ENCODE measurements at places on chromosomes 12 and 14.

- no peak for DNase-seq
Observed at GRCh38 chr14:98433436-98433835, 838.6 kb downstream of the BCL11B start.

DNA sequence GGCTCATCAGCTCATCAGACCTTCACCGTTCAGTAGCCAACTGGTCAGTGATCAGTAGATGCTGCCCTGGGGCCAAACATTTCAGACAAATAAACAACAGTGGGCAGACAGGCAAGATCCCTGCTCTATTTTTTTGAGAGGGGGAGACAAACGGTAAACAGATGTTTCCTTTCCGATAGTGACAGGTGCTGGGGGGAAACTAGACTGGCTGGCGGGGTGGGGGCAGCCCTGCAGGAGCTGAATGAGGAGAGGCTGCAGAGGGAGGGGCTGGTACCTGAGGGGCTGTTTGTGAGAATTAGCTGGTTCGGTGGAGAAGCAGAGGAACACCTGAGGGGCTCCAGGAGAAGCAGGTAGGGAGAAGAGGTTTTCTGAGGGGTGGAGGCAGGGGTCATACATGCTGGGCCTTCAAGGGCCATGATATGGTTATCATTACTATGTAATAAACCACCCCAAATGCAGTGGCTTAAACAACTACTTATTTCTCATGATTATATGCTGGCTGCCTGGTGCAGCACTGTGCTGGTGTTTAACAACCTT is 8.2 kb upstream of the GOLGA3 start:
- no peak for DNase-seq

DNA sequence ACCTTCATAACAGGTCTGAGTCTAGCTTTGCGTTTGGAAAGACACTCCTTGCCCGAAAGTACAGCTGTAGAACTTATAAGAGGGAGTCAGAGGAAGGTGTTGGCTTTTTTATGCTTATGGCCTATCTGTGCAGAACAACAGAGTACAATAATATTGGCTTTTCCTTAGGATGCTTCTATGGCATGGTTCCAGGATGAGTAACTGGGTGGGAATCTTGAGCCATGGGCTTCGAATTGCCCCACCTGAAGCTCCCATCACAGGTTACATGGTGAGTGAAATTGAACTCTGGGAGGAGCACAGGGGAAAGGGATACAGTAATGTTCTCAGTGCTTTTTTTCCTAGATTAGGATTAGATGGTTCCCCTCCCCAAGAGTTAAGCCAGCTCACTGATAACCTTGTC is 13.0 kb downstream of the PARP2 start:
- DNase-seq: no peak

- DNase-seq: no peak
Observed at GRCh38 chr14:90649083-90649482, 167.1 kb downstream of the TTC7B start.

- no peak for DNase-seq
Observed at GRCh38 chr12:10241290-10241689, 28.6 kb downstream of the GABARAPL1 start.

DNA sequence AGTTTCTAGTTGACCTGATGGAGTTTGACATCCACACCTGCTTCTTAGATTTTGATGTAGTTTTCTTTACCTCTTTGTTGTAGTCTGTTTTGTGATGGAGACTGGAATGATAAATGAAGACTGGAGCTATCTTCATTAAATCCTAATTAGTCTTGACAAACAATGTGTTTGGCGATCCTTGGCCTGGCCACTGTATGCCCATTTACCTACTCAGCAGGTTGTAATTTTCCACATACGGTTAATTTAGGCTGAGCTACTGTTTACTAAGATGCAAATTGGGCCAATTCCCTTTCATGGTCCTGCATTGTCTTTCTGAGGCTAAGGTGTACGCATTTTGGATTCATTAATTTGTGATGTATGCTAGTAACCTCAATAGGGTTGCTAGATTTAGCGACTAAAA is at the start of gene TAS2R7:
TSS of gene TAS2R7 (minus strand) at position 41 of the 400 bp plus-strand sequence. CDS start 57 bp downstream, outside the sequence.
- no peak for DNase-seq

DNA sequence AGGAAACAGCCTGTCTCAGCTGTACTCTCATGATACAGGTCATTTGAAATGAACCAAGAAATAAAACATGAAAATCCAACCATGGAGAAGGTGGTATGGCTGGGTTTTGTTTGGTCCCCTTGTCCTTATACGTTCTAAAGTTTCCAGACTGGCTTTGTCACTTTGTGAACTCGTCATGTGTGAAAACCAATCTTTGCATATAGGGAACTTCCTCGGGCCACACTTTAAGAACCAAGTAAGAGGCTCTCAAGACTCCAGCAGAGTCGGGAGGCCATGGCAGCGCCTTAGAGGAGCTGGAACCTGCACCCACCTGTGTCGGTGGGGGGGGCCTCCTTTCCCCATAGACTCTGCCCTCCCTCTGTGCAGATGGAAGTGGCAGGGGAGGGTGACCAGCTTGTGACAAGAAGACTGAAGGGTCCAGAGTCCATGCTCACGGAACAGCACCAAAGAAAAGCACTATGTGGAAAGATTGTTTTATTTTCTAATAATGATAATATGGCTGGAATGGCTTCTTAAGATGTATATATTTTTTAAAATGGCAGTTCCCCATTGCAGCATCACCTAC is 125.3 kb downstream of the ESRRB start:
- DNase-seq: no peak

DNA sequence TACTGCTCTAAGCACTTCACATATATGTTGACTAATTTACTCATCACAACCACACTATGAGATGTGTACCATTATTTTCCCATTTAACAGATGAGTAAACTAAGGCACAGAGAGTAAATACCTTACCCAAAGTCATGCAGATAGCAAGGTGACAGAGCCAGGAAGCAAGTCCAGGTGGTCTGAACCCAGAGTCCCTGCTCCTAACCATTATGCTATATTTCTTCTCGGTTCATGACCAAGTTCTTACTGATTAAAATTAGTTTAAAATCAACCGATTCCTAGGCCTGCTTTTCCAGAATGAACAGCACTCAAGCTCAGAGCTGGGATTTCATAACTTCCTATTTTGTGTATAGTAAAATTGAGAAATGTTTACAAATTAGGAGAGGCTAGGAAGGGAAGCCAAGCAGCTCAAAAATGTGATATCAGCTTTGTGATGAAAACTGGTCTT is 85.5 kb upstream of the EGLN3 start:
- DNase-seq: no peak

DNA sequence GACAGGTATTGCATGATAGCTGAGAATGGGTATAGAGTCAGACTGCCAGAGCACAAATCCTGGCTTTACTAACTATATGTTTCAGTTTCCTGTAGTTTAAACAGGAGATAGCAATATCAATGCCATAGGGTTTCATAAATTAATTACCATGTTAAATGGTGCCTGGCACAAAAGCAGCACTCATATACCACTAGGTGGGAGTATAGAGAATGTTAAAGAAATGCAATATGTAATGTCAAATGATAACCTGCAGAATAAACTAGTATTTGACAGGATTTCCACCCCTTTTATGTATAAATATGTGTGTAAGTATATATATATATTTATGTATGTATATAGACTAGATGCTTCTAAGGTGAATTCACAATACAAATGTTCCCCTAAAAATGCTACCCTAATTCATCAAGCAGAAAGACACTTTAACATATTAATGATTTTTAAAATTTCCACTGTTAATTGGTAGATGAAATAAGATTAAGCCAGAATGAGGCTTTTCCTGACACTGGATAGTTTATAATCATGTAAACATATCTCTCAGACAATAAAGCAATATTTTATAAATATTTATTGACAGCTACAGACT is 8.6 kb downstream of the WDR89 start:
- DNase-seq: no peak

DNA sequence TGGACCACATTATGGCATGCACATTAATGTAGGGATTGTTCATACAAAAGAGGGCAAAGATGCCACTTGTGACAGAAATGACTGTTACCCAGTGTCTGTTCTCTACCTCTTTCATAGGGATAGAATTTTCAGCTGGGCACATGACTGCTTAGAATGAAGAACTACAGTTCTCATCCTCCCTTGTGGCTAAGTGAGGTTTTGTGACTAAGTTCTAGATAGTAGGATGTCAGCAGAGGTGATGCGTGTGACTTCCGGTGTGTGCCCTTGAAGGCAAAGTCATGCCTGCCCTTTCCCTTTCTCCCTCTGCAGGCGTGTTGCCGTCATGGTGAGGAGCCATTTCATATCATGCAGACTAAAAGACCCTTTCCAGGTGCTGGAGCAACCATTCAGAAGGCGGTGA is 99.3 kb downstream of the CACNA1C start:
- DNase-seq: no peak

- no peak for DNase-seq
Observed at GRCh38 chr12:28933864-28934527, 215.1 kb upstream of the FAR2 start.

- DNase-seq: no peak
Observed at GRCh38 chr14:71538938-71539649, 393.1 kb upstream of the RGS6 start.

GRCh38 chr12:41220931-41221330 is 32.8 kb downstream of the PDZRN4 start:
- no peak for DNase-seq

DNA sequence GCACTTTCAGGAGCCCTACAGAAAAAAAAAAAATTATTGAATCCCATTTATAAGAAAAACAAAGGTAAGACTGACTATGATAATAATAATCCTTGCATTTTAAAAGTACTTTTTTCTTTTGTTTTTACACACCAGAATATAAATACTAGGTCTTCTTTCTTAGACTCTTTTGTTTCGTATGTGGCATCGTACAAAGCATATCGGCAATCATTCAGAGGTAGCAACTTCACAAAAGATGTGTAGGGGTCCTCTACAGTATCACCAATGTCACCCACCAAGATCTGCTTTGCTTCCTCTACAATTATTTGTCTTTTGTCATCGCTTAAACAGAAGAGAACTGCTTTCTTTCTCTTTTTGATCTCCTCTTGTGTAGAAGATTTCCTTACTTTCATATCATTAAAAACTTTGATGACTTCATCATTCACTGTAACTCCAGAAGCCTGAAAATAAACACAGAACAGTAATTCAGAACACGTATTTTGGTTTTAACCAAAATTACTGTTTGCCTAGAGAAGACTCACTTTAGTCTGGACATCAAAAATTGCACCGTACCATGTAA is 1.2 kb downstream of the CFL2 start:
- DNase-seq: no peak

GRCh38 chr12:56213878-56214277 is 7.8 kb downstream of the RNF41 start:
- DNase-seq: no peak

DNA sequence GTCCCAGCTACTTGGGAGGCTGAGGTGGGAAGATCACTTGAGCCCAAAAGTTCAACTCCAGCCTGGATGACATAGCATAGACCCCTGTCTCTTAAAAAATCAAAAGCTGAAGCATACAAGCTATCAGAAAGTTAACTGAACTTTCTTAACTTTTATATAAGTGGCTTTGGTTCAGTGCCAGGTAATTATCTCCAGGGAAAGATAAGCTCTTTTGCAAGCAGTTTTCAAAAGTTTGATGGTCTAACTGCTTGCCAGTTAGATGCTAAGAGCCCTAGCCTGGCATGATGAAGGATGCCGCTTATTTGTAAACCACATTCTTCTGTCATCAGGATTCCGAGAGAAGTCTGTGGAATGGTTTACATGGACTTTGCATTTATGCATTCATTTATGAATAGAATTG is 409.1 kb downstream of the AEBP2 start:
- DNase-seq: no peak

DNA sequence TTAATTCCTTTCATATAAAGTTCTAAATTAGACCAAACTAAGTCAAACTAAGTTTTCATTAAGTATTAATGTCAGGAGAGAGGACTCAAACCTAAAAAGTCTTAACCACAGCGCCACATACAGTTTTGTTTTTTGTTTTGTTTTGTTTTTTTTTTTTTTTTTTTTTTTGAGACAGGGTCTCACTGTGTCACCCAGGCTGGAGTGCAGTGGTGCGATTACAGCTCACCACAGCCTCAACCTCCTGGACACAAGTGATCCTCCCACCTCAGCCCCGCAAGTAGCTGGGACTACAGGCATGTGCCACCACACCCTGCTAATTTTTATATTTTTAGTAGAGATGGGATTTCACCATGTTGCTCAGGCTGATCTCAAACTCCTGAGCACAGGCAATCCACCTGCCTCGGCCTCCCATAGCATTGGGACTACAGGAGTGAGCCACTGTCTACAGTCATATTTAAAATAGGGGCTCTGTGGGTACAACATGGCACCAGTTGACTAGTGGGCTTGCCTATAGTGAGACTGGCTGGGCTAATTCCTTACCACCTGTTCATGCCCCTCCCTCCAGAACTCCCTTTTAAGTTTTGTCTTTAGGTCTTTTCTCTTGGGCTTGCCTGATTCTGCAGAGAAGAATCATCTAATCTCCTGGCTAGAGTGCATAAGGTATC is 110.2 kb downstream of the PPP2R5E start:
- no peak for DNase-seq

DNA sequence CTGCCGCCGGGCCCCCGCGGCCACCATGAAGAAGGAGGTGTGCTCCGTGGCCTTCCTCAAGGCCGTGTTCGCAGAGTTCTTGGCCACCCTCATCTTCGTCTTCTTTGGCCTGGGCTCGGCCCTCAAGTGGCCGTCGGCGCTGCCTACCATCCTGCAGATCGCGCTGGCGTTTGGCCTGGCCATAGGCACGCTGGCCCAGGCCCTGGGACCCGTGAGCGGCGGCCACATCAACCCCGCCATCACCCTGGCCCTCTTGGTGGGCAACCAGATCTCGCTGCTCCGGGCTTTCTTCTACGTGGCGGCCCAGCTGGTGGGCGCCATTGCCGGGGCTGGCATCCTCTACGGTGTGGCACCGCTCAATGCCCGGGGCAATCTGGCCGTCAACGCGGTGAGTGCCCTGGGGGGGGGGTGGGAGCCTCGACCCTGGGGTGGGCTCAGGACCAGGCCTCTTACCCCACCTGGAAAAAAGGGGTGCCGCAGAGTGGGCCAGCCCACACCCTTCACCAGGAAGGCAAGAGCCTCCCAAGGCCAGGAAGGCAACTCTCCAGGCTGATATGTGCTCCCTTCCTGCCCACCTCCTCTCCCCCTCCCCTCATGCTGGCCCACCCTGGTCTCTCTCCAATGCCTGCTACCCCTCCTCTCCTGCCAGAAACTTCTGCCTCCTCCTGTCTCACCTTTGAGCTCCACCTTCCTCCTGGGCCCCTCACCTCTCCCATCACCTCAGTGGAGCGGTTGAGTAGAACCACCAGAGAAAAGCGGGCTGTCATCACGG is 507 bp downstream of the AQP5 start:
- DNase-seq: no peak

GRCh38 chr12:6827982-6828780 is at the start of gene P3H3:
Gene P3H3 (plus strand): TSS chr12:6828407. CDS start chr12:6828441, 34 bp downstream.
- DNase-seq: no peak
